Hematopoietic multipotent progenitor cell treated with erythropoietin and hydrocortisone succinate and interleukin-3 and kit ligand, for 15 days (in vitro differentiated cells): ENCODE measurements at places on chromosomes 7 and 10.

GRCh38 chr7:69739931-69740431 lies 141.7 kb downstream of the AUTS2 start:
- DNase-seq, result no peak

- peak; percentile 35 for DNase-seq
These were observed 604.1 kb downstream of the GALNT17 start for GRCh38 chr7:71735961-71736556.

DNA sequence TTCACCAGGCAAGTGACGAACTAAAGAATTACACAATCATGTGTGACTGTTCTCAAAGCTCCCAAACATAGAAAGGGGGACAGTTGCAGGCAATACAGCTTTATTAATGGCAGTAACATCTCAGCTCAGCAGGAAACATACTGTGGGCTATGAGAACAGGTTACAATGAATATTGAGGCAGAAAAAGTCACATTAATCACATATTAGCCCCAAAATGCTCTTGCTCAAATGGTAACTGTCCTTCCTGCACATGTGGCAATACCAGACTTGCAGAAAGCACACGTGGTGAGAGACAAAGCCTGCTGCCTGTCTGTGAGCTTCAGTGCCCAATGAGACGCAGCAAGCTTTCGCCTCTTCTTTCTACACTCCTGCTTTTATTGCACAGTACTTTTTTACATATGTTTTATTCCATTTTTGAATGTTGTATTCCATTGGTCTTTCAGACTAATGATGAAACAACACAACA lies 104.9 kb upstream of the ACBD5 start:
- DNase-seq, result no peak

GRCh38 chr10:120460776-120461175 lies 3.7 kb downstream of the PLPP4 start:
- no peak for DNase-seq

DNA sequence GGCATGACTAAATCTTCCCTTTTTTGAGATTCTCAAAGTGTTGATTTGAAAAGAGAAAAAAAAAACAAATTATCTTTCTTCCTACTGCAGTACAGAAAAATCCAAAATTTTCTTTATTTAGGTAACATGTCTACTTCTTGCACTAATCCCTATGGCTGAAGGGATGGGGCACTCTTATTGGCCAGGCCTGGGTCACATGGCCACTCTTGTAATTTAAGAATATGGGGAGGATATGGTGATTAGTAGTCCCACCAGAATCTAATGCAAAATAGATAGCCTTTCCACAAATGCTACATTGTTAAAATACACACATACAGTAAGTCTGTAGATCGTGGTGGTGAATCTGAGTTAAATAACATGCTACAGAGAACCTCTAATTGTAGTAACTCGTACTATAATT lies 7.0 kb upstream of the PALS2 start:
- DNase-seq, result no peak

DNA sequence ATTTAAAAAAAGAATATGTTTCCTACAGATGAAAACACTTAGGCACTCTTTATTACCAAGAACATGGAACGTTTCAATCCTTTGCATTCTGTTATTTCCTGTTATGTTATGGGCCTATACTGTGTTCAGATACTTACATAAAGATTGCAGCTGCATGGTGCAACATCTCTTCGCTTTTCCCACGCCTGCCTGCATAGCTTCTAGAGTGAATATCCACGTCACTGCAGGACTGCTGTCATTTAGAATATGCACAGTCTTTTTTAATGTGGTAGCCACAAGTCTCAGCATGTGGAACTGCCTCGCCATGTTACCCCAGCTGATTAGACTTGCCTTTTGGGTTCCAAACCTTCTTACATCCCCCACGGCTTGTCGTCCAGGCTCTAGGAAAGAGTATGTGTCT lies 69.6 kb upstream of the GATA3 start:
- no peak for DNase-seq

- no peak for DNase-seq
These were observed 32.5 kb downstream of the LAMB4 start for GRCh38 chr7:108097703-108098102.

- no peak for DNase-seq
These were observed 40.3 kb upstream of the PSMG3 start for GRCh38 chr7:1610013-1610677.

DNA sequence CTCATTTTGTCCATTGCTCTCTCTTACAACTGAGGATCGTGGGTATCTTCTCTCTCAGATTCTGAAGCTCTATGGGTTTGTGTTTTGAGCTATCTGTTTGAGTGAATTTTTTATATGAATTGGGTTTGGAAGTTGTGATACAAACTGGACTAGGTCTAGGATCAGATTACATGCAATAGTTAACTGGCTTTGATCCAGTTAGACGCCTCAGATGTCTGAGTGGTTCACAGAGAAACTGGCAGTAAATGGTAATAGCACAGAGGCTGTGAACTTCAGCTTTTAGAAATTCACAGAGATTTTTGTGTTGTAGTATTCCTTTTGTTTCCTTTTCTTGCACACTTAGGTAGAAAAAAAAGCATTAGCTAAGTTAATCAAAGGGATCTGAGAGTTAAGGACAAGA lies 12.7 kb upstream of the DNMBP start:
- no peak for DNase-seq

- no peak for DNase-seq
These were observed 23.7 kb downstream of the CAV1 start for GRCh38 chr7:116548506-116548905.

GRCh38 chr7:158487631-158488151 lies 99.9 kb downstream of the PTPRN2 start:
- no peak for DNase-seq

DNA sequence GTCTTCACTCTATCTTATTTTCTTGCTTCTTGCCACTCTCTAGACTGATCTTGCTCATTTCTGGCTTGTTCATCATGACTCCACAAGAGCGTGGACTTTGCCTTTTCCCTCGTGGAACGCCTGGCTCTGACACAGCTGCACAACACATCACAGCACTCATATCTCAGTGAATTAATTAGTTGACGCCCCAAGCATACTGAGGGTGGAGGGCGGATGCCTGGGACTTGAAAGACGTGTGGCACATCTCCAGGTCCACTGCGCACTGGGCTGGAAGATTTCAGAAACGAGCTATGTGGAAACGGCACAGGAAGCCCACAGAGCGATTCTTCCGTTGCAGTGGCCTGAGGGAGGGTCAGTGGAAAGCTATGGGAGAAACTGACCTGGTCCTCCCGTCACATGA lies 23.6 kb upstream of the PLEKHA1 start:
- DNase-seq, result no peak

- DNase-seq, result no peak
These were observed 110.1 kb downstream of the INHBA start for GRCh38 chr7:41592794-41593193.

GRCh38 chr7:120274482-120274881 lies 1.5 kb downstream of the KCND2 start:
- no peak for DNase-seq

DNA sequence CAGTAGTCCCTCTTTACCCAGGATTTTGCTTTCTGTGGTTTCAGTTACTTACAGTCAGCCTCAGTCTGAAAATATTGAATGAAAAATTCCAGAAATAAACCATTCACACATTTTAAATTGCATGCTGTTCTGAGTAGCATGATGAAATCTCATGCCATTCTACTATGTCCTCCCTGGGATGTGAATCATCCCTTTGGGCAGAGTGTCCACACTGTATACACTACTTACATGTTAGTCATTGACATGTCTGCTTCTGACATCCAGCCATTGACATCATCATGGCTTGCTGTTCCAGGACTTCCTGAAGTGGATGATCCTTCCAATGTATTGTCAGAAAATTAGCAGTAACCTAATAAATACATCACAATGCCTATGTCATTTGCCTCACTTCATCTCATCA lies 34.6 kb upstream of the MALRD1 start:
- DNase-seq, result no peak

DNA sequence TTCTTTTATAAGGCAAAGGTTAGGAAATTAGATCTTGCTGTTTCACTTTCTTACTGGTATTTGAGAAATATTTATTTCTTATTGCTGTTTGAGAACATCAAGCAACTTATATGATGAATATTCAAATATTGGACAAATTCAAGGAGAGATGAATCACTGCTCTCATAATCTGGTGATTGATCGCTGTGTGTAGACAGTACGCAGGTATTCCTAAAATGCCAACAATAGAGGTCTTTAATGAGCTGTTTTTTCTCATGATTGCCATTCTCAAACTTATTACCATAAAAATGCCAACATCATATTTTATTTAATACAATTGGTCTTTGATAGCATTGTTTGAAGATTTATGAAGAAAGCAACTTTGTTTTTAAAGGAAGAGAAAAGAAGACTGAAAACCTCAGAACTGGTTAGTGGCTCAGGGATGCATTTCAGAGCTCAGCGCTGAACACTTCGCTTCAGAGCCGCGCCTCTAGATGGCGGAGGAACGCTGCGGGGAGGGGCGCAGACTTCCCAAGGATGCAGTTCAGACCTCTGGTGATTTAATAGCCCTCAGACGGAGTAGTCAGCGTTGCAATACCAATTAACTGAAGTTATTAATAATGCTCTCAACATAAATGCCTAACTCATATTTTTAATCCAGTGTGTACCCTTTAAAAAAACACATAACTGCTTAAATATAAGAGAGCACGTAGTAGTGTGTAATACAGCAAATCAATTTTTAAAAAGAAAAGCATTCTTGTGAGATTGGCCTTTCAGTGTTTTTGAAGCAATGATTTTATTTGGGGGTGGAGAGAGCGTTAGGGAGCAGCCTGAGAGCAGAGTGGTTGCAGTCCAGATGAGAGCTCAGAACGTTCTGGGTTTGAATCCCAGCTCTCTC lies 38.5 kb upstream of the STEAP4 start:
- no peak for DNase-seq

DNA sequence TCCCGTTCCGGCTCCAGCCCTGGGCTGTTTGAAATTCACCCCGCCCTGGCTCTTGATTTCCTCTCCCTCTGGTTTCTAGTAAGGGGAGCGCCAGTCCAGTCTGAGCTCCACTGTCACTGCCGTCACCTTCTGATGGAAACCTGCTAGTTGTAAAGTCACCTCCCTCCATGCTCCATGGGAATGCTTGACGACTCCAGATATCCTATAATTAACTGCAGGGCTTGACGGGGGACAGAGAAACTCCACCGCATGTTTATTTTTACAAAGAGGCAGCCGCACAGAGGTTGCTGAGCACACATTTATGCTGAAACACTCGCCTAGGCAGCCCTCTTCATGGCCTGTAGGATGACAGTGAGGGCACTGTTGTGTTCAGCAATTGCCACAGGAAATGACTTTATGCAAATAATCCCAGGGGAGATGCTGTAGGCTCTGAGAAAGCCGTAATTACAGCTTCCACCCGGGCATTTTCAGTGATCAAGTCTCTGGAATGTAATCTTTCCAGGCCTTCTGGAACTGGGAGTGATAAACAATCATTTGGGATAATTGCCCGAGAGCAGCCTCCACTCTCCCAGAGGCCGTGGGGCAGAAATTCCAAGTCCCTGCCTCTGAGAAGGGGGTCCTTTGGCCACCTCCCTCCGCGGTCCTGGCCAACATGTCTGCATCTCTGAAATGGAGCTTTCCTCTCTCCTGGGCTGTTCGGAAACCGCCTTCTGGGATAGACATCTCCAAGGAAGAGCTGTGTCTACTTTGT lies 300.5 kb downstream of the KLF6 start:
- no peak for DNase-seq

- no peak for DNase-seq
These were observed 259.4 kb downstream of the SDK1 start for GRCh38 chr7:3560495-3560894.
